ENCODE measurements at places on chromosomes 2 and 18.

GRCh38 chr2:72994282-72994990 is 77.1 kb downstream of the SFXN5 start:
- DNase-seq = no peak

- no peak for DNase-seq
Measured at GRCh38 chr2:121284463-121285449, at the start of gene TFCP2L1. Gene TFCP2L1 (minus strand): TSS chr2:121285202. CDS start chr2:121285109, 93 bp downstream.

DNA sequence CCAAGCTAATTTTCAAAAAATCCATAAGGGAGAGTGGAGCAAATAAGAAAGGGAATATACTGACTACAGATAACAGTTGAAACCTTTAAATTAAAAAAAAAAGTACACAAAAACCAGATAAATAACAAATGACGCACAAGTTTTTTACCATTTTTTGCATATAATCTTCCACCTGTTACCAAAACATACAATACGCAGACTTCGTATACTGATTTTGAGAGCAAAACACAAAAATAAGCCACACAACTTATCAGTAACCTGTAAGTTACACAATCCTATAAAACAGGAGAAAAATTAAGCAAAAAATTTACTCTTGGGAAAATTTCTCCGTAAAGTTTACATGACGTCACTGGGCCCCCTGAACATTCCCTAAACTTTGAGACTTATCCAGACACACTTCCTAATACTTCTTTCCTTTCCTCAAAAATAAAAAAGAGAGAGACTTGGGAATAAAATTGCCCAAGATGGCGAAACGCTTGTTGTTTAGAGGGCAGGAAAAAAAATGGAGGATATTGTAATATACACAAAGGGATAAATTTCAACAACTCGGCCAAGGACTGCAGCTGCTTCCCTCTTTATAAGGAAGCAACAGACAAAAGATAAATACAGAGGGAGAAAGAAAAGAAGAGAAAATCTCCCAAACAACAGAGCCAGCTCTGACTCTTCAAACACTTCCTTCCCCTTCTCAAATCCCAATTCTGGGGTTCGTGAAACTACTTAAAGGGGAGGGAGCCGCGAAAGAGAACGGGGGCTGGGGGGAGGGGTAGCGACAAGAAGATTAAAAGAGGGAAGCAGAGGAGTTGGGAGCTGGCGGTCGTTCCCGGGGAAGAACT is 1.6 kb downstream of the BAZ2B start:
- DNase-seq = peak; percentile 31

GRCh38 chr2:205885492-205886099 is 200.4 kb downstream of the INO80D start:
- DNase-seq = peak; percentile 79

GRCh38 chr2:13611939-13612338 is 895.2 kb downstream of the TRIB2 start:
- no peak for DNase-seq

DNA sequence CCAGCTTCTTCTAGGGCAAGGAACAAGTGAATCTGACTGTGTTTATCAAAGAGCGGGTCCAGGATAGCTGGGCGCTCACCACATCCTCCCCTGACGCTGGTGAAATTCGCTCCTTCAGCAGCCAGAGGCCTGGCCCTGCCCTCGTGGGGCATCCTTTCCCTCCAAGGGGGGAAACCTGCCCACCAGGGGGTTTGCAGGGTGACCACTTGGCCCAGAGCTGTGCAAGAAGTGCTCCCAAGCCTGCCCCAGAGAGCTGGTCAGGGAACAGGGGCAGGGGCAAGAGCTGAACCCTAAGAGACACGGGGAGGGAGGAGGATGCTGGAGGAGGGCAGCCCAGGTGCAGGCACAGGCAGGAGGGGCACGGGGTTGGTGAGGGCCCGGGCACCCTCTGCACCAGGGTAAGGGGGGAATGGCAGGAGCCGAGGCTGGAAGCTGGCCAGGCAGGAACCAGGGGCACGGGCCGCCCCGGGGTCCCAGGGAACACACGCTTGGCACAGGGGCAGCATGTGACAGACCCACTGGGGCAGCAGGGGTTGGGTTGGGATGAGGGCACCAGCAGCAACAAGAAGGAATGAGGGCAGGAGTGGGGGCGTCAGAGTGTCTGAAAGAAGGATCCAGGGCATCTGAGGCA is 2.8 kb upstream of the GPR55 start:
- no peak for DNase-seq

DNA sequence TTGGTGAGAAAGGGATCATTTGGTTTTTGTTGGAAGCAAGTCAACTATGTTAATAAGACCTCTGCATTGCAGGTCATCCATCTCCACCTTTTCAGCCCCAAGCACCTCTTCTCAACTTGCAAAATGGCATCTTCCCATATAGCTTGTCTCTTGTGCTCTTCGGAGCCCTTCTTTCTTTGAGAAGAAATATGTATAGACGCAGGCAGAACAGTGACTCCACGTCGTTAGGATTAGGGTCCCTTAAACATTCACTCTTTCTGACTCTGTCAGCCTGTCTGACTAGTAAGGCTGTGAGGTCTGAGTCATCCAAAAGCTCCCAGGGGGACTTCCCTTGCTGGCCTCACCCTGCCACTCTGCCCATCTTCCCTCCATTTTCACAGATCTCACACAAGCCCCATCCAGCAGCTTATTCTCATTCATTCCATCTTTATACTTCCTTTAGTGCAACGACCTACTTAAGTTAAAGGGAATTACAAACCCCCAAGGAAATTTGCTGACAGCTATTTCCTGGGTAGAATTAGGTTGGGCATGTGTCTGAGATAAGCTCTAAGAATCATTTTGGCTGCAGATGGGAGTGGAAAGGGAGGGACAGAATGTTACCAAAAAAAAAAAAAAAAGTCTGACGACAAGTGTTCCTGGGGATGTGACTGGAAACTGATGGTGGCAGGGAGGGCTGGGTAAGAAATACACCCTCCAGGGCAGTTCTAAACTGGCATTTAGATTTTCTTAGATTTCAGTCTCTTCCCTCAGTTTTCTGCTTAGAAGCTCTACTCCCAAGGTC is 37.7 kb upstream of the MEX3C start:
- peak; percentile 2 for DNase-seq

- no peak for DNase-seq
Measured at GRCh38 chr2:179235463-179236108, 29.0 kb downstream of the SESTD1 start.

DNA sequence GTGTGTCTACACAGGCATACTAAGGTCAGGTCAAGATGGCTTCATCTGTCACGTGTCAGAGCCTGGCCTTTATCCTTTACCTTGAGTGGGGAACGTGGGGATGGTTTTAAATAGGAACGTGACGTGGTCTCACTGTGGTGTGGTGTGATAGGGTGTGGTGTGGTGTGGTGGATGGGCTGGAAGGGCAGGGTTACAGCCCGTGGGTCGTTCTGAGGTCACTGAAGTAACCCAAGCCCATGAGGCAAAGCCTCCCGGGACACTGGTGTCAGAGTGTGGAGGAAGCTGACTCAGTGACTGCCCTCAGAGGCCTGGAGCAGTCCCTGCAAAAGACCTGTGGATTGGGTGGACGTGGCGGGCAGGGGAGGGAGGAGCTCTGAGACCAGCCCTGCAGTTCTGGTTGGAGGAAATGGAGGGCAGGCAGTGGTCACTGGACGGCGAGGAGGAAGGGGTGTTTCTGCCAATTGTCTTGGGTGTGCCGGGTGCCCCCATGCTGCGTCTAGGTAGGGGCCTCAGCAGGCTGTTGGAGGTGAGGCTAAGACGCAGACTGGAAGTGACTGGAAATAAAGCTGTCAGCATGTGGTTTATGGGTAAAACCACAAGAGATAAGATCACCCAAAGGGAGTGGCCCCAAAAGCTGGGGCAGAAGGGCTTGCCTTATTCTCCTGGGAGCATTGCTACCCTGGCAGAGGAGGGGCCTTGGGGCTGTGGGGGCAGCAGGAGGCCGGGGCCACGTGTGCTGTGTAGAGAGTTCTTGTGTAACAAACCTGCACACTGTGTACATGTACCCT is 84.8 kb downstream of the SH3RF3 start:
- peak; percentile 79 for DNase-seq

- DNase-seq = no peak
Measured at GRCh38 chr2:239833269-239834109, 191.7 kb downstream of the NDUFA10 start.

DNA sequence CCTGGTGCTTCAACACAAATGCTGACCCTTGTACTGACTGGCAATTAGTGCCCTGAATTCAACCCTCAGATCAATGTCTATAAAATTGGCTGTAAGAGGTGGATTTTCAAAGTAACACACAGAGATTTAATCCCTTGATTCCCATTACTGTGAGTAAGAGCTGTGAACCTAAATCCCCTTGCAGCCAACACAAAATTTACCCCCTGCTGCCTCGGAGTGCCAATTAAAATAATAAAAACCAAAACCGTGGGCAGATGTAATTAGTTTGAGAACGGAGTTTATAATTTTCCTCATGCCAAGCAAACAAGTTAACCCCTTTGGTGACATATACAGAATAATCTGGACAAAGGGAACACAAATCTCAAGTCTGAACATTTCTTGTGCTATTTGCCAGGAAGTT is 55.8 kb upstream of the REV1 start:
- DNase-seq = no peak

DNA sequence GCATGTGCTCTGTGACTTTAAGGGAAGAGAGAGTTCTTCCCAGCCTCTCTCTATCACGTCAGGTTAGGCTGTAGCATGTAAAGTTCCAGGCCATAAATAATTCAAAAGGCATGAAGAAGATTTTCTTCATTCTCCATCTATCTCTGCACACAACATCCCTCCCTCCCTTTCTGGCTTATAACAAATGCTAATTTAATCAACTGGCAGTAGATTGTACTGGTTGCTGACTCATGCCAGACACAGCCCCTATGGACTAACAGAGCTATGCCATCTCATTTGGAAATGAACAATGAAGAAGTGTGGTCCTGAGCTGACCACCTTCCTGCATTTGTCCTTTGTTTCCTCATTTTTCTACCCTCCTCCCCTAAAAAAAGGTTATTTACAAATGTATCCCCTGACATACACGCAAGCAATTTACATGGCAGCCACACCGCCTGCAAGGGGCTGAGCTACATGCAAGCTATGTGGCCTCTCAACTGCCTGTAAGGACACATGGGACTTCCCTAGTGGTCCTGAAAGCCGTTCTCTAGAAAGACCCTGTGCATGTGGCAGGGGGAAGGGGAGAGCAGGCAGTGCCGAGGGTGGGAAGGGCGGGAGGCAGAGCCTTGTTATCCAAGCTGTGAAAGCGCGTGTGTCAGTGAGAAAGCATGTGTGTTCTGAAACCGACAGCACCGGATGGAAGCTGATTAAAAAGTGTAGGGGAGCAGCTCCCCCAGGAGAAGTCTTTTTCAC is 90.9 kb upstream of the KLF7 start:
- DNase-seq = no peak

DNA sequence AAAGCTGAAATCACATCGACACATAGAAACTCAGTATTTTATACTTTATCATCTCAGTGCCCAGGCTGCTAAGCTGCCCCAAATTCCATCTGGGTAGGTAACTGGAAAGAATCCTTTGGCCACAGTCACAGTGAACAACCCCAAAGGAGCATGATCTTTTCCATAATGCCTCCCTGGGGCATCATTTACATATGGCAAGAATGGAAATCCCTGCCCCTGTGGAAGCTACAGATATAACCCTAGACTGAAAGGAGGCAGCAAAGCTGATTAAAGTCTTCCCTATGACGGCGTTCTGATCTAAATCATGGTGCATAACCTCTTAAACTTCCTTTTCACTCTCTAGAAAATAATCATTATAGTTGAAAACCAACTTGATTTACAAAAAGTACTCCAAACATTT is 41.5 kb downstream of the MAP3K19 start:
- DNase-seq = no peak

- no peak for DNase-seq
Measured at GRCh38 chr2:179788104-179788503, 73.3 kb downstream of the ZNF385B start.
